ENCODE measurements at places on chromosomes 1 and 21.

DNA sequence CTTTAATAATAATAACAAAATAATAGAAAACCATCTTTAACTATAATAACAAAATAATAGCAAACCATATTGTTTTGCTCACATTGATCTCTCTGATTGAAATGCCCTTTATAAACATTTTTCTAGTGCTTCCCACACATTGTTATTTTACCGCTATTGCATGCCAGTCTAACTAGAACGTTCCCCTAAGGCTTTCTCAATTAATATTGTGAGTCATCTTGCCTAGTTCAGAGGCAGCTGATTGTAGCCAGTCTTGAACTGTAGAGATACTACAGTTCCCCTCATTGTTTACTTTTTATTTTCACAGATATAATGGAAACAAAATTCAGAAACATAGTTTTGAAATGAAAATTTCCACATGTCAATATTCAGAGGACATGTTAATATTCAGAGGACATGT lies 192.3 kb upstream of the ADGRL4 start:
- DNase-seq, result no peak

- DNase-seq, result no peak
These were observed 202.7 kb downstream of the KCNK2 start for GRCh38 chr1:215285013-215285800.

DNA sequence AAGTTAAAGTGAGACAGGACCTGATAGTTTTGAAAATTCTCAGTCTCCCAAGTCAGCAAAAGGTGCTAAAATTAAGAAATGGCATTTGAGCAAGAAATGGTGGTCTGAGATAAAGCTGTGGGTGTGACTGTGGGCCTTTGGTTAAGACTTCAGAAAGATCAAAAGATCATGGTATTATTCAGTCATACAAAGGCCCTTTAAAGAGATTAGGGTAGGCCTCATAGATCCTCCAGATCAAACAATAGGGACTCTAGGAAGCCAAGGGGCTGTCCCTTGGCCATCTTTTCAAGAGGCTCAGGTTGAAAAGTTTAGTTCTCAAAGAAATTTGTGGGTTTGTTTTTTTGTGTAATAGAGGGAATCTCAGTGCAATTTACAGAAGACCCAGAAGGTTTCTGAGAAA lies 8.4 kb downstream of the HMGB4 start:
- no peak for DNase-seq

- no peak for DNase-seq
These were observed 33.5 kb upstream of the MACF1 start for GRCh38 chr1:39170731-39171667.

- DNase-seq, result no peak
These were observed 279.9 kb upstream of the ADAMTS5 start for GRCh38 chr21:27246741-27247140.
